NCI-H526 treated with DMSO at 0.1 percent for 48 hours (cell line): ENCODE measurements at places on chromosomes 13 and 19.

DNA sequence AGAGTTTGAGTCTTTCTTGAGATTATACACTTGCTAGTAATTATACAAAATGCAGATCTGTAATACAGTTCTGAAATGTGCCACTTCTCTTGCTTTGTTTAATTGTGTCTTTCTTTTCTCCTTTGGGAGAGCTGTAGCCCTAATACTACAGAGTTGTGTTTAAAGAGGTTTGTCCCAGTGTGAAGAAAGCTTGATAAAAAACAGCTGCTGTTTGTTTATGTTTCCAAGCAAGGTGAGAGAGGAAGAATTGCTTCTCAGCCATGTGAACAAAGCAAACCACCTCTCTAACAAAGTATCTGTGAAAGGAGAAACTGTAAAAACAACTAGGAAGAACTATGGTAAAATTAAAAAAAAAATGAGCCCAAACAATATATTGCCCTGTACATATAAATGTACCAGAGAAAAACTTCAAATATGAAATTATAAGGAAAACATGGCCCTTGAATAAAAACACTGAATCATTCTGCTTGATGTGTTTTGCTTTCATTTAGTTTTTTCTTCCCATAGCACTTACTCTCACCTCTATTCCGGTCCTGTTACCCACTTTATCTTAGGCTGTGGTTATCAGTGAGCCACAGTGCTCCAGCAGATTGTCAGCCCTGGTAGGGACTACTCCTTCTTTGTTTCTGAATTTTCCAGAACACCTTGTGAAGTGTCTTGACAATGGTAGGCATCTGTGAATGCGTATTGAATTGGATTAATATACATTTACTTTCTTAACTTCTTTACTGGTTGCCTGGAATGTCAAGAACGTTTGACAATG is 257.1 kb downstream of the MTUS2 start:
- no peak for DNase-seq

DNA sequence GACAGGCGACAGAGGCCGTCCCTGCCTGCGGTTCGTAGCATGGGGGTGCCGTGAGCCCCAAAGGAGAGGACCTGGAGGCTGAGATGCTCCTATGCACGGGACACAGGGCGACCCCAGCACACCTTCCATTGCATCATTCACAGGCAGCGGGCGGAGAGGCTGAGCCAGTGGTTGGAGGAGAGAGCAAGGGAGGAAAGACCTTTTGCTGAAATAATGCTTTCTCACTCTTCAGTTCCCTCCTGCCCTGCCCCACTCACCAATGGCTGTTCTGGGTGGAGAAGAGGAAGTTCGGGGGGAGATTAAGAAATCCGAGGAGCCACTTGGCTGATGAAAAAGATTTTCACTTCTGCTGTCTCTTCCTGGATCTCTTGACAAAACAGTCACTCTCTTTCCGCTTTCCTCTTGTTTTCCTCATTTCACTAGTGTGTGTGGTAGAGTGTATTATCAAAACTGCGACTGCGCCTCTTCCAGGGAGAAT is at the start of gene NLRP12:
Gene NLRP12, minus strand, starts transcription at position 181 of the 478 bp plus-strand sequence. Its CDS starts 140 bp downstream, at position 41.
- no peak for DNase-seq

GRCh38 chr19:16571283-16571682 is 932 bp downstream of the SLC35E1 start:
- no peak for DNase-seq

GRCh38 chr19:54414156-54414555 is 1.1 kb upstream of the TTYH1 start:
- no peak for DNase-seq

DNA sequence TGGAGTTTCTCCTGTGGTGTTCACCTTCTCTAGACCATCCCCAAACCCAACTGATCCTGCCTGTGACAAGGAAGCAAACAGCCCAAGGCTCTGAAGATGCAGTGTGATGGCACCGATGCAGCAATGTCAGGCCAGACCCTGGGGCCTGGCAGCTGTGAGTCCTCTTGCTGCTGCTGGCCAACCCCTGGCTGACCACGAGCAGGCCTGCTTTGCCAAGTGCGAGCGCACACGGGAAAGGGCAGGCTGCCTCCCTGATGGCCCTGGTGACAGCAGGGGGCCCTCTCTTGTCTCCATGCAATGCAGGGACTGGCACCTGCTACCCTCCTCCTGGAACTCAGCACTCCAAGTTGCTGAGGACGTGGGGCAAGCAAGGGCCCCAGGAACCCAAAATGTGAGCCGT is 5.4 kb upstream of the VSTM2B start:
- no peak for DNase-seq

GRCh38 chr19:34319230-34319585 is 45.8 kb upstream of the GPI start:
- DNase-seq: no peak

- no peak for DNase-seq
Measured at GRCh38 chr13:113888701-113889330, 24.9 kb upstream of the GAS6 start.

DNA sequence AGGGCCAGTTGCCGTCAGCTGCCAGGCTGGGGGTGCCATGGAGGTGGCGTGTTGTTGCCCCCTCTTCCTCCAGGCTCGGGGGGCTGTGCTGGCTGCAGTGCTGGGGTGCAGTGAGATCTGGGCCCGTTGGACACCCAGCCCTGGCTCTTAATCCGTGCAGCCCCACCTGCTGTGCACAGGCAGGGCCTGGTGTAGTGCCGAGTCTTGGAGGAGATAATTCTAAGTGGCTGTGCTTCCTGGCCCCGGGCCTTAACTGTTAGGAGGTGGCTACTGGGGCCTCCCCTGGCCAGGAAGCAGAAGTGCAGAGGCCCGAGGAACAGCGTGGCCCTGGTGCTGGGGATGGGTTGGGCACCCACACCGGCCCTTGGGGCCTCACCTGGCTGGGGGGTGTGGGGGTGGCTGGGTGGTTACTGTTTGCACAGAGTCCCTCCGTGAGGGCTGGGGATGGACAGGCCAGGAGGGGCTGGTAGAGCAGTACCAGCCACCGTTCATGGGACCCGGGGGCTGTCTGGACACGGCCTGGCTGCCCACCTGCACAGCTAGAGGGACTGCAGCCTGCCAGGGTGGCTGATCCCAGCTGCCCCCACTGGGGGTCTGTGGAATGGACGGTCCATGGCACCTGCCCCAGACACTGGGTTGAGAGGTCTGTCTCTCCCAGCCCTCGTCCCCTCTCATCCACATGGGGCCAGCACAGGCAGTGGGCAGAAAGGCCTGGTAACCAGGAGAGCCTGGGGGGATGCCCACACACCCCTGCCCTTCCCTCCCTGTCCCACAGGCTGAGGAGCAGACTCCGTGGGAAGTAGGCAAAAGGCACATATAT is 3.3 kb downstream of the GPX4 start:
- DNase-seq: no peak

GRCh38 chr13:48231080-48231479 is 1.9 kb upstream of the ITM2B start:
- no peak for DNase-seq

DNA sequence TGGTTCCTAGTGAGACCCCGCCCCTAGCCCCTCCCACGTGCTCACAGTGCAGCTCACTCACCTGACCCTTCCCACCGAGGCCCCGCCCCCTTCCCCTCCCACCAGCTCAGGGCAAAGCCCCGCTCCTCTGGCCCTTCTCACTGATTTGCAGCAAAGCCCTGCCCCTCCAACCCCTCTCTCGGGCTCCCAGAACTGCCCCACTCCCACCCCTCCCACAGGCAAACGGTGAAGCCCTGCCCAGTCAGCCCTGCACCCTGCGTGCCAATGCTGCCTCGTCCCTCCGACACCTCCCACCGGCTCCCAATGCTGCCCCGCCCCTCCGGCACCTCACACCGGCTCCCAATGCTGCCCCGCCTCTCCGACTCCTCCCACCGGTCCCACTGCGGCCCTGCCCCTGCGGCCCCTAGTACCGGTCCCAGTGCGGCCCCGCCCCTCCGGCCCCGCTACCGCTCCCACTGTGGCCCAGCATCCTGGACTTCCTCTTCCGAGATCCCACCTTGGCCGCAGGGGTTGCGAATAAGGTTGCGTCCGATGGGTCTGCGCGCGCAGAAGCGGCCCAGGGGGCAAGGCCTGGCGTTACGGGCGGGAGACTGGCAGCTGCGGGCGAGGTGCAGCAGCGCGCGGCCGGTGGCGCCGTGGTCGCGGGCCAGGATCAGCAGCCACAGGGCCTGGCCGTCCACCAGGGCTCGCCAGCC is 834 bp downstream of the FBXO27 start:
- DNase-seq: peak; percentile 94

DNA sequence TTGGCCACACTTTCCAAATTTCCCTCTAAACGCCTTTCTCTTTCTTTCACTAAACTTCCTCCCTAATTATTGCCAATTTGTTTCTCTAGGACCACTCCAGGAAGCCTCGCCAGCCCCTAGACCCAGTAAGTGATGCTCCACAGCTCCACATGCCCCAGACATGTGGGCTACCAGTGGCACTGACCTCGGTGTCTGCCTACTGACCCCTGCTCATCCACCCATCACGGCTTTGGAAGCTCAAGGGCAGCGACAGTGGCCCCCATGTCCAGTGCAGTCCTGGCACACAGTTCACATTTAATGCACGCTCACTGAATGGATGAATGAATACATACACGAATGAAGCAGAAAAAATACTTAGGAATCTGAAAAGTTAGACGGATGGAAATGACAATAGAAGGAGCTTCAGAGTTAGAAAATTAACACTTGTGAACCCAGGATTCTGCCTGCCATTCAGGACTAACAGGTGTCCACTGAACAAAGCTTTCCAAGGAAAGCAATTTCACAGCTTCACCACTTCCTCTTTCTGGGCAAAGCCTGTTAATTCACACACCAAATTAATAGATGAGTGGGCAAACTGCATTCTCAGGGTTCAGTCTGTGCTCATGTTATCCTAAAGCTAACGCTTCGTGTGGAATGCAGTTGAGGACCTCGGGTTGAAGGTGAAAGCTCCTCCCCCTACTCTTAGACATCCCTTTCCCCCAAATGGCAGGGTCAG is 50.9 kb downstream of the CCDC70 start:
- no peak for DNase-seq

DNA sequence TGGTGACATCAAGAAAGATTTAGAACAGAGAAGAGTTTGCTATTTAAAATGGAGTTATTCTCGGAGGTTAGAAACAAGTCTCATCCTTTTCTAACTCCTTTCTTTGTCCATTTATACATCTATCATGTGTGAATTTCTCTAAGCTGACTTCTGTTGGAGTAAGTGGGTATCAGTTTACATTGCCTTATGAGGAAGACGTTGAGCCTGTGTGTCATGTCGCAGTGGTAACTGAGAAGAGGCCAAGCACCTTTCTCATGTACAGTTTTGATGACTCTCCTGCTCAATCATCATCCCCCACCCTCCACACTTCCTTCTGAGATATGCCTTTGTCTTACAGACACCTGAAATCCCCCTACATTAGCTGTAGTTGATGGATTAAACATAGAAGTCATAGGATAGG is 624.8 kb downstream of the LIG4 start:
- no peak for DNase-seq

DNA sequence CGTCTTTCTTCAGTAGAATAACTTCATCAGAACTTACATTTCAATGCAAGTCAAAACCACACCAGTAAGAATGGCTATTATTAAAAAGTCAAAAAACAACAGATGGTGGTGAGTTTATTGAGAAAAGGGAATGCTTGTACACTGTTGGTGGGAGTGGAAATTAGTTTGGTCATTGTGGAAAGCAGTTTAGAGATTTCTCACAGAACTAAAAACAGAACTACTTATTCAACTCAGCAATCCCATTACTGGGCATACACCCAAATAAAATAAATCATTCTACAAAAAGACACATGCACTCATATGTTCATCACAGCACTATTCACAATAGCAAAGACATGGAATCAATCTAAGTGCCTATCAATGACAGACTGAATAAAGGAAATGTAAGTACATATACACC is 231.2 kb downstream of the NHLRC3 start:
- no peak for DNase-seq

DNA sequence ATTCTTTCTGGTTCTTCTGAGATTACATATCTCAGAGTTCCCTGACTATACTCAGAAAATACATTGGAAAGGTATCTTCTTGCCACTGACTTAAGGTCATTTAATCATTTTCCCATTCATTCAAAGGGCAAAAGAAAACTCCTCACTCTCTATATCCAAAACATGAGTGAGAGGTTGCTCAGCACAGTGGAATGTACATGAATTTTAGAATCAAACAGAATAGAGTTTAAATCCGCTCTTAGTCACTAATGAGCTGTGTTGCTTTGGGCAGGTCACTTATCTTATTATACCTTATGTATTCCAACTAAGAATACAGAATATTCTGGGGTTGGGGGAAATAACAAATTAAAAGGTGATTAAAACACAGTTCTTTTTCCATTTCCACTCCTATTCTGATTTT is 452.6 kb upstream of the KLF12 start:
- no peak for DNase-seq

DNA sequence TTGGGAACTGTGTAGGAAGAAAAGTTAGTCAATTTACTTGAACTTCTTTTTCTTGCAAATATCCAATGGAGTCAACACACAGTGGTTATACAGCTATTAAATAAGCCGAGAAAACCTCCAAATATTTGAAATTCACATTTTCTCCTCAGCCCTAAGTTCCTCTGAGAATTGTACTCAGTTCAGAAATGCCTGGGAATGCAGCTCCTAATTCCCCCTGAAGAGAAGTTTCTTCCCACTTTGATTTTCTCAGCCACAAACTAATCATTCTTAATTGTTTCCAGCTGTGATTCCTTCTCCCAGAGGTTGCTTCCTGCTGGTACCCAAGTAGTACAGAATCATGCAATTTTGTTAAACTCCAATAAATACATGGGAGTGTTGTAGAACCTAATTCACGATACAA is 246.1 kb upstream of the MIR17HG start:
- DNase-seq: no peak

- no peak for DNase-seq
Measured at GRCh38 chr19:58529405-58529804, 9.8 kb upstream of the ZBTB45 start.

- no peak for DNase-seq
Measured at GRCh38 chr13:46587807-46588418, 34.9 kb downstream of the LRCH1 start.

GRCh38 chr13:48220592-48220980 is 12.4 kb upstream of the ITM2B start:
- no peak for DNase-seq

DNA sequence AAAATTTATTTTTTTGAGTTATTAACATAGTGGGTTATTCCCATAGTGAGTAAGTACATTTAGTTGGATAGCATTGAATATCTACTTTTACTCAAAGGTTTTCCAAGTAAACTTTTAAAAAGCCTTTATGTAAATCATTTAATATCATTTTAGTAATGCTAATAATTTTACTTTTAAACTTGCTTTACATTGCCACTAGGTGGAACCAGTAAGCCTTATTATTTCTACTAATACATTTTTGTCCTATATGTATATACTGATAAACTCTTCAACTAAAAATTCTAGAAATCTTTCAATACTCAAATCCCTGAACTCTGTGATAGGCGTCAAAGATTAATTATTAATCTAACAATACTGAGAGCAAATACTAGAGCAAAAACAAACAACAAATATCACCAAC is 1709.2 kb upstream of the PCDH20 start:
- peak; percentile 25 for DNase-seq

- DNase-seq: no peak
Measured at GRCh38 chr13:113150550-113151365, 7.7 kb upstream of the PROZ start.

DNA sequence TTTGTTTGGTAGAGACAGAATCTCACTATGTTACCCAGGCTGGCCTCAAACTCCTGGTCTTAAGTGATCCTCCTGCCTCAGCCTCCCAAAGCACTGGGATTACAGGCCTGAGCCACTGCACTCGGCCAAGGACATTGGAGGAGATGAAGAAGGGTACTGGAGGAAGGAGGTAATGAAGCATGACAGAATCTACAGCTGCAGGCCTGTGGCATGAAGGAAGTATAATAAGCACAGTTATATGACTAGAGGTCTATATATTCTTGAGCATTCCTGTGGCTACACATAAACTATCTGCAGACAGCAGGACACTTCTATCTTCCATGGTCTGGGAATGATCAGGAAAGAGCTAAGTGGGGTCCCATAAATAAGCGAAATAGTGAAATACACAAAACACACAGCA is 18.2 kb downstream of the ZNF565 start:
- no peak for DNase-seq
